ENCODE measurements at places on chromosomes 2 and 18. TPM values are rescaled to one million over a fixed set of nuclear protein-coding genes. Genes with fewer than 3 reads are reported as not detected.

Gene NLRC4
- 0.29 TPM for total RNA-seq

Gene CROCC2
- not detected for total RNA-seq

Gene CNDP1
- total RNA-seq: not detected

Gene ARMC9
- total RNA-seq: 20.3 TPM

Gene WDR54
- total RNA-seq: 12.6 TPM

Gene CD28
- total RNA-seq: 0.20 TPM

Gene PROKR1
- total RNA-seq: not detected

Gene NTSR2
- total RNA-seq: not detected

Gene GAL3ST2
- total RNA-seq: not detected

Gene DOK6
- 2.1 TPM for total RNA-seq

Gene NEU2
- total RNA-seq: not detected

Gene ALK
- total RNA-seq: 0.22 TPM

Gene APLF
- total RNA-seq: 10.2 TPM

Gene FAM110C
- total RNA-seq: 23.8 TPM

Gene LBX2
- total RNA-seq: 1.9 TPM

Gene SIGLEC15
- not detected for total RNA-seq

Gene SRD5A2
- total RNA-seq: 0.13 TPM

Gene MRPL30
- 47.9 TPM for total RNA-seq

Gene DYNAP
- not detected for total RNA-seq

Gene CABLES1
- 28.1 TPM for total RNA-seq

Gene CNTNAP5
- total RNA-seq: not detected

Gene TRABD2A
- total RNA-seq: 1.9 TPM

Gene TRIB2
- 35.4 TPM for total RNA-seq

Gene ANTXR1
- total RNA-seq: 103 TPM

Gene ARHGEF33
- 1.7 TPM for total RNA-seq

Gene G6PC2
- not detected for total RNA-seq

Gene CFAP221
- 8.0 TPM for total RNA-seq

Gene PSD4
- total RNA-seq: 63.7 TPM

Gene HRH4
- total RNA-seq: not detected

Gene SERPINB8
- total RNA-seq: 6.0 TPM

Gene CTDSP1
- total RNA-seq: 125 TPM

Gene TDRD15
- 0.08 TPM for total RNA-seq

Gene ADCYAP1
- total RNA-seq: 0.20 TPM

Gene ANKRD62
- total RNA-seq: not detected

Gene HOXD1
- not detected for total RNA-seq

Gene FMNL2
- 52.4 TPM for total RNA-seq
